ENCODE measurements at places on chromosomes 3 and 15. TPM values are rescaled to one million over a fixed set of nuclear protein-coding genes. Genes with fewer than 3 reads are reported as not detected.

The CORO2B gene
- 5.3 TPM for total RNA-seq

The RCN2 gene
- 50.8 TPM for total RNA-seq

The IL1RAP gene
- total RNA-seq = 11.0 TPM

The CYP11A1 gene
- total RNA-seq = 1.1 TPM

The ROBO1 gene
- total RNA-seq = 98.5 TPM

The UROC1 gene
- not detected for total RNA-seq

The SYNPR gene
- not detected for total RNA-seq

The PCSK6 gene
- 11.6 TPM for total RNA-seq

The NDUFB5 gene
- total RNA-seq = 182 TPM

The KIF7 gene
- 13.1 TPM for total RNA-seq

The SEC22C gene
- total RNA-seq = 44.1 TPM

The RTP1 gene
- total RNA-seq = not detected

The CKMT1A gene
- 0.18 TPM for total RNA-seq

The GOLGA6B gene
- not detected for total RNA-seq

The TRH gene
- not detected for total RNA-seq

The GADL1 gene
- total RNA-seq = not detected

The SI gene
- not detected for total RNA-seq

The TRIM42 gene
- not detected for total RNA-seq

The AMT gene
- total RNA-seq = 0.71 TPM

The SCN11A gene
- under 0.01 TPM for total RNA-seq
